ENCODE measurements at places on chromosomes 7 and 10.

DNA sequence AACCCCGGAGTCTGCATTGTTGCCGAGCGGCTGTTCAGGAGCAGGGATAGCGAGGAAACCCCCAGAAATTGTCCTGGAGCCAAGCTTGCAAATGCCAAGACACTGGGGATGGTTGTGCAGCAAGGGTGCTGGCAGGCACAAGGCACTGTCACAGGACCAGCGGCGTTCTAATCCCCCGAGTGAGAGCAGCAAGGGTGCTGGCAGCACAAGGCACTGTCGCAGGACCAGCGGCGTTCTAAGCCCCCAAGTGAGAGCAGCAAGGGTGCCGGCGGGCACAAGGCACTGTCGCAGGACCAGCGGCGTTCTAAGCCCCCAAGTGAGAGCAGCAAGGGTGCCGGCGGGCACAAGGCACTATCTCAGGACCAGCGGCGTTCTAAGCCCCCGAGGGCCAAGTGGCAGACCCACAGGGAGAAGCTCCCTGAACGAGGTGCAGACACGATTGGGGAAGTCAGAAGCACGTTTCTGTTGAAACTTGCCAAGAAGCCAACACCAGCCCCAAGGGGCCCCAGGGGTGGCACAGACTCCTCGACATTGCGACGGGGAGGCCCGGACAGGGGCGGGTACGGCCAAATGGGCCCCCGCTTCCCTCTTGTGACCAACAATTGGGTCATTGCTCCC is 40.4 kb upstream of the INPP5A start:
- DNase-seq, result no peak

DNA sequence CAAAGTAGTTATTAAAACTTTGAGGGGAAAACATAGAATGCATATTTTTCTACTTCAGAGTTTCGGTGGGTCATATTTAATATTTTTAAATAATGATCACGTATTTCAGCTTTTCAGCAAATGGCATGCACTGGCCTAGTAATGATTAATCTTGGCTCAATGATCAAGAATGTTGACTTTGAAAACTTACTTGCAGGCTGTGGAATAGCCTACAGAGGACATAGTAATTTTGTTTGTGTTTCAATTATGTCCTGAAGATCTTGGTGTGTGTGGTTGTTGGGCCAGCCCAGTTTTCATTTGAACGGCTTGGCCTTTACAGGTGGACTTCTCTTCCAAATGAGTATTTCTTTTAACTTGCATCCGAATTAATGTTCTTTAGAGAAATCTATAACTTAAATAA is 35.1 kb downstream of the ADD3 start:
- no peak for DNase-seq

GRCh38 chr7:98985406-98985805 is 107.1 kb downstream of the TRRAP start:
- no peak for DNase-seq

GRCh38 chr10:67988606-67989005 is 86.5 kb downstream of the HERC4 start:
- DNase-seq, result no peak

GRCh38 chr10:78588194-78588811 is 480.5 kb upstream of the ZMIZ1 start:
- DNase-seq, result no peak

- no peak for DNase-seq
Observed at GRCh38 chr7:17131983-17132655, 166.3 kb upstream of the AHR start.

DNA sequence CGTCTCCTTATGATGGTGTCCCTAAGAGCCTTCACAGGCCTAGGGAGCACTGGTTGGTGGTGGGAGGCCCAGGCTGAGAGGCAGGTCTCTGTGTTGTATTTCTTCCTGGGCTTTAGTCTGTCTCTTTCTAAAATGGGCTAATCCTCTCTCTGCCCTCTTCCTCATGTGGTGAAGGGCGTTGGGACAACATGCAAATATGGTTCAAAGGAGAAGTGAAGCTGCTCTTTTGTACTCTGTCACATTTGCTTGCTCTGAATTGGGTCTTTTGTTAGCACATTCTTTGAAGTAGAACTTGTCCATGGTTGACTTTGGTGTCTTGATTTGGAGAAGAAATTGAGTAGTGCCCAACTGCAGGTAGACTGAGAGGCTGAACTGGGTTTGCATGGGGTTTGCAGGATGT is 814 bp downstream of the HK1 start:
- no peak for DNase-seq

DNA sequence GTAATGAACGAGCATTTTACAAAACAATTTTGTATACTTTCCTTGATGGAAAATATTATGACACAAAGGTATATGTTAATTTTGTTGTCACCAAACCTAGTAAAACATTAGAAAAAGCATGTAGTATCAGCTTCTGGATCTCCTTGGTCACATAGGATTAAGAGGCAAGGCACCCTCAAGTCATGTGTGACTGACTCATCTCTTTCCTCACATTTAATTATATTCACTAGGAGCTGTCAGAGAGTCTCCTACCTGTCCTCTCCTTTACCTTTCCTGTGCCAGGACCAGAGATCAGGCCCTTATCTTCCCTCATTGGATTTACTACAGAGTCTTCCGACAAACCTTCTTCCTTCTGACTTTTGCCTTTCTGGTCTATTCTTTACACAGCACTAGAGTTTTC is 111.3 kb upstream of the RPA3 start:
- DNase-seq, result no peak

- no peak for DNase-seq
Observed at GRCh38 chr7:36305648-36306047, 84.0 kb upstream of the ANLN start.

GRCh38 chr10:6328699-6329423 is 126.1 kb downstream of the PFKFB3 start:
- DNase-seq, result no peak

DNA sequence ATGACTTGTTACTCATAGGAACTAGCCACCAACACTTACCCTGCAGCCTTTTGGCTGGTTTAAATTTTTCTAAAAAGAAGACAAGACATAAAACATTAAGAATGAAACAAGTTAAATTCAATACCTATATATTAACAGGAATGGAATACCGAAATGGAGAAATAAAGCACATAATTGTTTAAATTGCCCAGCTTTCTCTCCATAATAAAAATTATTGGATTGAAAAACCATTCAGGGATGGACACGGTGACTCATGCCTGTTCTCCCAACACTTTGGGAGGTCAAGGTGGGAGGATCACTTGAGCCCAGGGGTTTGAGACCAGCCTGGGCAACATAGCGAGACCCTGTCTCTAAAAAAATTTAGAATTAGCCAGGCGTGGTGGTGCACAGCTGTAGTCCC is 179.4 kb upstream of the MKLN1 start:
- DNase-seq, result no peak

DNA sequence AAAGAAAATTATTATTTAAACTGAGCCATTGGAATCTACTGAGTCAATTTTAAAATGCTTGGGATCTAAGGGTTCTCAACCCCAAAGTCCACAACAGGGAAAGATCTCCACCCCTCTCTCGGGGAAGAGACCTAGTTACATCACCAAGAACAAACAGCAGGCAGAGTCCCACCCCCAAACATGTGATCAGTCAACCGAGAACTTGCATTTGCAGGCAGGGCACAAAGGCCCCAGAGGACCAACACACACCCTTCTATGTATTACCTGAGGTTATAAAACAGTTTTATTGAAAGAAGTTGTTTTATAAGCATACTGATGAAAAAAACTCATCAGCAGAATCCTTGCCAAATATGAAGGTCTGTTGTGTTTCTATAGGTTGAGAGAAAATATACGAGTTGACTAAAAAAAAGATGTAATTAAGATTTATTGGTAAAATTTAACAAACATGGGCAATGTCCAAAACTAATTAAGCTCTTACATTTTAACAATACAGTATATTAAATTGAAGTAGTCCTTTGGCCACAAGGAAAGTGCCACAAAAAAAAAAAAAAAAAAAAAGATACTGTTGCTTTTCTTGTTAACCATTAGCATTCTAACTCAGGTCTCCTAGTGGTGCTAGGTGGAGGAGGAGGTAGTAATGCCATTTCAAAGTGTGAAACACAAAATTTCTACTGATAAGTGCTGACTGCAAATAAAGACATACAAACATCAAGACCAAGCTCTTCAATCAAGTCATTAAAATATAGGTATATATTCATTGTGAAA is 975 bp upstream of the USP54 start:
- DNase-seq, result no peak

DNA sequence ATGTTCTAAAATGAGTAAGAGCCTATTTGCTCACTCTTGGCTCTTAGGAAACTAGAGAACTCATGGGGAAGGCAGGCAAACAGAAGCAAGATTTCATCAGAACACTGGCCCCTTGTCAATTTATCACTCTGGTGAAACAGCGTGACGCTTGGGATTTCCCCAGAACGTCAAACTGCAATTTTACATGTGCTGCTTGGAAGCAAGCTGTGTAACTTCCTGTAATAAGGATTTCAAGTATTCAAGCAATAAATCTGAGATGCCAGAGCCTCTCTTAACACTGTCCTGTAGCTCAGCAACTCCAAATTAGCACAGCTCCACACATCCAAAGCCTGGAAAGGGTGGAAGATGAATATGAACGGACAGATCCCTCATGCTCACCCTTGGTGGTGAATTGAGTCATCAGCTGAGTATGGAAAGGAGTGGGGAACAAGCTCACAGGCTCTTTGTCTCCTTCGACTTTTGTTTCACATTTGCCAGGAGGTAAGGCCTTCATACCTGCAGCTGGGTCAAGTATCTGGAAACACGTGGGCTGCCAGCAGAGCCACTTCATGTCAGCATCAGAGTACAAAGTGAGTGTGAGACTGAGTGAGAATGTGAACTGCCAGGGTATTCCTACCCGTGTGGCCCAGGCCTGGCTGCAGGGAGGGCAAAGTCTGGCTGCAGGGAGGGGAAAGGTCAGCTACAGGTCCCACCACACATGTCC is 140.4 kb upstream of the NAMPT start:
- peak; percentile 62 for DNase-seq

GRCh38 chr10:70481831-70482530 is 3.4 kb downstream of the PALD1 start:
- no peak for DNase-seq

GRCh38 chr7:76296743-76297740 is 5.4 kb upstream of the HSPB1 start:
- no peak for DNase-seq

GRCh38 chr7:31896925-31897324 is 173.3 kb downstream of the PDE1C start:
- DNase-seq, result no peak

- no peak for DNase-seq
Observed at GRCh38 chr10:132164761-132165278, 21.9 kb upstream of the DPYSL4 start.

DNA sequence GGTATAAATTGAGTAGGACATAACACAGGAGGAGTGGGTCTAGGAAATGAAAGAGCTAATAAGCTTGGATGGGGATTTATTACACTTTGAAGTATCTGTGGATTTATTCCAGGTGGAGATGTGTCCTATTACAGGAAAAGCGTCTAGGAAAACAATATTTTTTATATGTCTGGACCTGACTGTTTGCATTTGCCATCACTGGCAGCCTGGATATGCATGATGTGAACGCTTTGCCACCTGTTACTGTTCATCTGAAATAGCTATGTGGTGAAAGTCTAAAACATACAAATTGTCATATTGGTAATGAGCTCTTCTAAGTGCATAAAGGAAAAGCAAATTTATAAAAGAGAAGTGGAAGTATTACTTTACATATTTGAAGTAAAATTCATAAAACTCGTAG is 31.6 kb upstream of the AGMO start:
- DNase-seq, result no peak

- DNase-seq, result no peak
Observed at GRCh38 chr7:92177362-92177761, 1.6 kb downstream of the LRRD1 start.

DNA sequence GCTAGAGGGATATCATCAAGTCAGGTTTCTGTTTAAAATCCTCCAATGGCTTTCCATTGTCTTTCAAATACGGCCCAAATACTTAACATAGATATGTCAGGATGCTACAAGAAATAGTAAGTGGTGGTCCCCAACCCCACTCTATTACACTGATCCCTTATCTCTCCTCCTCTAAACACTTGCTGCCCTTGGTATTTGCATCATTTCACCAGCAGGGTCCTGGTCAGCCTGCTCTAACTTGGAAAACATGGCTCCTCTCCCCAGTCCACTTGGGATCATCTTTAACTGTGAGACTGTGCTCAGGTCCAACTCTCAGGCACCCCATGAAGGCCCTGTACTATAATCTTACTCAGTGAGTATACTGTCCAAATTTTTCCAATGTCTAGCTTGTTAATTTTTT is 53.8 kb upstream of the GSAP start:
- no peak for DNase-seq

- DNase-seq, result no peak
Observed at GRCh38 chr10:44908066-44908749, 2.9 kb upstream of the TMEM72 start.

GRCh38 chr10:112955582-112956421 is 5.8 kb downstream of the TCF7L2 start:
- no peak for DNase-seq

GRCh38 chr10:116857156-116857555 is 7.9 kb downstream of the ENO4 start:
- no peak for DNase-seq

GRCh38 chr10:8428654-8429053 is 374.2 kb downstream of the GATA3 start:
- no peak for DNase-seq

GRCh38 chr7:77995717-77996116 is 197.1 kb downstream of the PHTF2 start:
- DNase-seq, result no peak

DNA sequence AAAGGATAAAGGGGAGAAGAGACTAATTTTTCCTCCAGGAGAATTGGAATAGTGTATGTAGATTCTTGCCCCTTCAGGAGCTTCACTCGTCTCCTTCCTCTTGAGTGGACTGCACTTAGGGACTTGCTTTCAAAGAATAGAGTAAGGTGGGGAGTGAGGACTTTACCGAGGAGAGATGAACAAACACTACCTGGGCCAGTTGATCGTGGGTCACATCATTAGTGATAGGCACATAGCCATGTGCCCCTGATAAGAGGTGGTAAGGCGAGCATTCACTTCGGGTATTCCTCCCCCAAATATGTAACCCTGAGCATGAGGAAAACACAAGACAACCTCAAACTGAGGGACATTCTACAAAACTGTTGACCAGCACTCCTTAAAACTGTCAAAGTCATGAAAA is 14.6 kb upstream of the KIFBP start:
- DNase-seq, result no peak

DNA sequence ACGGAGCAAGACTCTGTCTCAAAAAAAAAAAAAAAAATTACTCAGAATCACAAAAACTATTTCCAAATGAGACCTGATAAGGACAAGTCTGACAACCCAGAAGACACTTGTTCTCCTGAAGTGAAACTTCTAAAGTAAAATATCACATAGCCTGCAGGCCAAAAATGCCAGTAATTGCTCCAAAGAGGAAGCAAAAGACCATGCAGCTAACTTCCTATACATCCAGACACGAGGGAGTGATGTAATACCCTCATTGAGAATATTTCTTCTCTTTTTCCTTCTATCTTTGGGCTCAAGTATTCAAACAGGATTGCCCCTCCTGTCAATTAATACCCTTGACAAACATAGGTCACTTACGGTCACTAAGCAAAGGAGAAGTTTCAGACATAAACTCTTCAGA is 31.2 kb downstream of the ARMH3 start:
- DNase-seq, result no peak

All from activated CD4-positive, alpha-beta T cell treated with anti-CD3 and anti-CD28 coated beads for 4 hours (primary cell).